ENCODE measurements at places on chromosomes 12 and 14. TPM values are rescaled to one million over a fixed set of nuclear protein-coding genes. Genes with fewer than 3 reads are reported as not detected.

Gene RD3L
- total RNA-seq, result not detected

Gene P2RX2
- total RNA-seq, result not detected

Gene DCN
- 329 TPM for total RNA-seq

Gene LRRC10
- total RNA-seq, result not detected

Gene C1S
- 70.9 TPM for total RNA-seq

Gene DPPA3
- total RNA-seq, result not detected

Gene CLEC9A
- total RNA-seq, result not detected

Gene NRXN3
- 2.1 TPM for total RNA-seq

Gene CCNK
- 9.5 TPM for total RNA-seq

Gene EXOC3L4
- total RNA-seq, result not detected

Gene WNT5B
- 62.4 TPM for total RNA-seq

Measured in myometrial cell (primary cell).